ENCODE measurements at places on chromosomes 4 and X. TPM values are rescaled to one million over a fixed set of nuclear protein-coding genes. Genes with fewer than 3 reads are reported as not detected.
A peak's percentile ranks its signal among the peaks of the same experiment; 100 is the strongest.

FGFBP1 gene
- total RNA-seq, result not detected

DNA sequence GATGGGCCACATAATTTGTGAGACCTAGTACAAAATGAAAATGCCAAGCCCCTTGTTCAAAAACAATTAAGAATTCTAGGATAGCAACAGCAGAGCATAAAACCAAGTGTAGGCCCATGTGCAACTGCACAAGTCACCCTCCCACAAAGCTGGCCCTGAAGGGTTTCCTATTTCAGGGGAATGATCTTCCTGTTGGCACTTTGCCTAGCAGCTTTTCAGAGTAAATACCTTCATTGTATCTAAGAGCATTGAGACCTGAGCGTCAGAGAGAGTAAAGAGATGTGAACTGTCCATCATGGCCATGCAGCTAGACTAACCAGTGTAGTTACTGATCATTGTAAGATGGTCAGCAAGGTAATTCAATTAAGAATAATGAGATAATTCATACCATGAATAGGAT lies 113.6 kb downstream of the CNKSR2 start:
- DNase-seq, result no peak

UGT2A1 gene
- not detected for total RNA-seq

ZNF630 gene
- total RNA-seq, result 1.7 TPM

PRRG1 gene
- total RNA-seq, result 13.9 TPM

TBC1D8B gene
- total RNA-seq, result 4.2 TPM

GRCh38 chr4:36676139-36677050 lies 395.0 kb downstream of the DTHD1 start:
- DNase-seq, result no peak

- DNase-seq, result no peak
These were observed 334.6 kb upstream of the CPEB2 start for GRCh38 chr4:14667624-14668151.

GRCh38 chr4:10212400-10212799 lies 95.8 kb upstream of the WDR1 start:
- no peak for DNase-seq

DNA sequence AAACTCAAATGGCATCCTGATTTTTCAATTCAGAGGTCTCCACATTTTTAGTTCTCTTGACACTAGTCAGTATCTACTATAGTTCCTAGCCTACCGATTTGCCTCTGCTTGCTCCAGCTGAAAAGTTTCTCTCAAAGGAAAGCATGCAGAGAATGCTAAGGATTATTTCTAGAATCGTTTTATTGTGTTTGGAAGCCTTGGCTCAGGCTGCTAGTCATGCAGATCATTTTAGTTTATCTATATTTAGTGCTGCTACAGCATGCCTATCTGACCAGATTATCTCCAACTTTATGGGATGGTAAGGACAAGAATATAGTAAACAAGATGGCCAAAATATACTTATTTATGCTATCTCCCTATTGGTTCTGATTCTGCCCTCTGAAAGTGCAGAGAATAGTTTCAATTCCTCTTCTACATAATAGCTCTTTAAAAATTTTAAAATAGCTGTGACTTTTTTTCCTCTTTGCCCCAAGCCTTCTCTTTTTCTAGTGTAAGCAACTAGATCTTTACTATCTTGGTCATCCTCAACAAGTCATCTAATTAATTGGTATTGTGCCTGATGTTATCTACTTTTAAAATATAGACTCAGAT lies 15.7 kb upstream of the DRP2 start:
- DNase-seq, result no peak

DNA sequence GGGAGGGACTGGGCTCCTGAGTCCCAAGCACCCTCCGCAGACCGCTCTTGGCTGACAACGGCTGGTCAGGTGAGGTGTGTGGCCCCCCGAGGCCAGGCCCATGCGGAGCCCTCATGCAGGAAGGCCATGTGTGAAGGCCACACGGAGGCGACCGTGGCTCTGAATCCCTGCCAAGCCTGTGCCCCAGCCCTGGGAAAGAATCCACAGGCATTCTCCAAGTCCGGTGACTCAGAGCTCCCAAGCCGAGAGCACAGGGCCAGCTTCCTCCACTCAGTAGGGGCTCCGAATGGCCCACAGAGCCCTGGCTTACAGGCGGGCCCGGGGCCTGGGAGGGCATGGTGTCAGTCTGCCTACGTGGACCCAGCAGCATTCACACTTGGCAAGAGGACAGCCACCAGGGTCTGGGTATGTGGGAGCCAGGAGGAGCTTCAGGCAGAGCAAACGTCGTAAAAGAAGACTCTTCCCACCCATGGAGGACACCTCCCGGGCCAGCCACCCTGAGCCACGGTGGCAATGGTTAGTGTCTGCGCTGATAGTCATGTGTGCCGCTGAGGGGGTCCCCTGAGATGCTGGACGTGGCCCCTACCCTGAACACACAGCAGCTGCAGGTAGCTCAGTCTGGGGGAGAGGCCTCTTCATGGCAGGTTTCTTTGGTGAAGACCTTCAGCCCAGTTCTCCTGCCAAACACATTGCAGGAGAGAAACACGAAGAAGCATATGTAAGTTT lies 105.7 kb downstream of the PSAPL1 start:
- DNase-seq, result peak; percentile 57

DNA sequence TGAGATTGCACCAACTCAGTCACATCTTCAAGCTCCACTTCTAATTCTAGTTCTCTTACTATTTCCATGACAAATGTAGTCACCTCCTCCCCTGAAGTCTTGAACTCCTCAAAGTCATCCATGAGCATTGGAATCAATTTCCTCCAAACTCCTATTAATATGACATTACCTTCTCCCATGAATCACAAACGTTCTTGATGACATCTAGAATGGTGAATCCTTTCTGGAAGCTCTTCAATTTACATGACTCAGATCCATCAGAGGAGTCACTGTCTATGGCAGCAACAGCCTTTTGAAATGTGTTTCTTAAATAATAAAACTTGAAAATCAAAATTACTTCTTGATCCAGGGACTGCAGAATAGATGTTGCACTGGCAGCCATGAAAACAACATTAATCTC lies 34.5 kb downstream of the GALNTL6 start:
- DNase-seq, result no peak

DNA sequence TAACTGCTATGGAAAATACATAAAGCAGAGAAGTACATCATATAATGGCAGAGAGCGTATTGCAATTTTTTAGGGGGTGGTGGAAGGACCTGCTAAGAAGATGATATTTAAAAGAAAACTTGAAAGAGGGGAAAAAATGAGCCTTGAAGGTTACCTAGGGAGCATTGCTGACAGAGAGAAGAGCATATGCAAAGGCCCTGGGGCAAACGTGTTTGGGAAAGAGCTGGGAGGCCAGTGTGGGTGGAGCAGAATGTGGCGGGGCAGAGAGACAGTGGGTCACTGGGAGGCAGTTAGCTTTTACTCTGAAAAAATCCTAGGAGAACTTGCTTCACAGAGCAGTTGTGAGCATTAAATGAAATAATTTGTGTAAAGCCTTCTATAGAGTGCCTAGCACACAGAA lies 157.0 kb downstream of the SHROOM3 start:
- no peak for DNase-seq

GRCh38 chr4:146333187-146333894 lies 119.0 kb downstream of the REELD1 start:
- no peak for DNase-seq

- peak; percentile 34 for DNase-seq
These were observed 1.1 kb downstream of the SLC25A6 start for GRCh38 chrX:1390621-1391369.

GRCh38 chr4:21948347-21949072 lies at the start of gene KCNIP4:
KCNIP4 (minus strand) TSS chr4:21948772.
- DNase-seq, result peak; percentile 17

MAD2L1 gene
- 1.7 TPM for total RNA-seq

GRCh38 chrX:41045960-41046567 lies 39.2 kb upstream of the USP9X start:
- DNase-seq, result peak; percentile 33

DNA sequence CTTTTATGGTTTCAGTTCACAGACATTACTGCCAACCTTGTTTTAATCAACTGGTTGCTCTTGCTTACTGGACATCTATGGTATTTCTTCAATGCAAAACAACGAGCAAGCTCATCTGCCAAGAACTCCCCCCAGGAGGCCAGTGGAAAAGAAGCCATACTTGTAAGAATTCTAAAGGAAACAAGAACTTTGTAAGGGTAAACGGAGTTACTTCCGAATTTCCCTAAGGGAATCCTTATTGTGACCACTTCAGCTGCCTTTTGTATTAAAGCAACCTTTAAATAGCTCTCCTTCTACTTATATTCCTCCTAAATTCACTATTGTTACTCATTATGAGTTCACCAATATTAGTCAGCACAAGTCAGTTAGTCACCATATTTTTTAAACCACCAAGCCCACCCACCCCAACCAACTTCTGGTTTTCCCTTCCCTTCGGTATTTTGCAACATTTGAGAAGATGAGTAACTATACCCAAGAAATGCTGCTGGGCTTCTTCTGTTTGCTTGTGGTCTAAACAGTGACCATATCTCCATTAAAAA lies 602.8 kb upstream of the DIPK2B start:
- DNase-seq, result no peak

NUDT10 gene
- 0.53 TPM for total RNA-seq

SPACA5 gene
- total RNA-seq, result not detected

GRCh38 chrX:108332281-108332680 lies 105.9 kb downstream of the COL4A6 start:
- no peak for DNase-seq

DNA sequence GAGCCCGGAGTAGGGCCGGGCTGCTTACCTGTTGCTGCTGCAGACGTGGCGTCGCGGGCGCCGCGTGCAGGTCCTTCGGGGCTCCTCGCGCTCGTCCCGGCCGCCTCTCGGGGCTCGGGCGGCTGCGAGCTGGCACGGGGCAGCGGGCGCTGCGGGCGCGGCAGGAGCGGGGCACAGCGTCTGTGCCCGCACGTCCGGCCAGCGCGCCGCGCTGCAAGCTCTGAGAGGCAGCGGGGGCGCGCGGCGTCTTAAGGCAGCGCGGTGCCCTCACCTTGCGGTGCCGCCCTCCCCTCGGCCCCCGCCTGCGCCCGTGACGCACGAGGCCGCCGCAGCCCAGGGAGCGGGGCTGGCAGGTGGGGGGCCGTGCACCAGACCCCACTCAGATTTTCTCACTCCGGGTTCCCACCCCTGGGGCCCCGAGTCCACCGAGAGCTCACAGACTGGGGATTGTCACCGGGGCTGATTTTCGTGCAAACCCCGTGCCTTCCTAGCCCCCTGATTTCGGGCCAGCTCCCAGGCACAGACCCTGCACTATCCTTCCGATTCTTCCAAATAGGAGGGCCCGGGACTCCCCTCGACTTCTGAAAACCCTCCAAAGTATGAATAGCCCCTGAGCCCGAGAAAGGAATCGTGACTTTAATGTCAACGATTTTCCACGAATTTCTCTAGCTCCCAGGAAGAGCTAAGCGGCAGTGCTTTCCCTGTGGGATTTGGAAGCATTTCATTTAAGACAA lies at the start of gene GPR101:
TSS of gene GPR101 (minus strand) at position 222 of the 734 bp plus-strand sequence. CDS start 2,321 bp downstream, outside the sequence.
- DNase-seq, result no peak

GRCh38 chrX:39613997-39614679 lies 483.6 kb downstream of the BCOR start:
- DNase-seq, result no peak

FABP2 gene
- not detected for total RNA-seq

CXCL5 gene
- total RNA-seq, result 0.09 TPM

DMD gene
- total RNA-seq, result 134 TPM

- no peak for DNase-seq
These were observed 23.7 kb upstream of the TLR7 start for GRCh38 chrX:12843061-12843667.

- DNase-seq, result no peak
These were observed 25.7 kb upstream of the PCDH19 start for GRCh38 chrX:100435726-100436125.

DNA sequence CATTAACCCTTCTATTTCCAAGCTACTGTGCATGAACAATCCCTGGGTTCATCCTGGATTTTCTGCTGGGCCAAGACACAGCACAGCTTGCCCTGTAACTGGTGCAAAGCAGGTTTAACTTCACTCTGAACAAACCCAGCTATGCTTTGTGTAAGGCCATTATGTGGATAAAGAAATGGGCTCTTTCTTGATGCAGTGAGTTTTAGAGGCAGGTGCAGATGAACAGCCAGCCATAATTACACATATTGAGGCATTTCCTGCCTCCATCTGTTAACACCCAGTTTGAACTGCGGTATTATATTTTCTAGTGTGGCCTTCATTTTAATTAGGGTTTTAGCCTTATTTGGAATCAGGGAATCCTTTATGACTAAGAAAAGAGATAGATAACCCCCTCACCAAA lies 68.7 kb upstream of the ARX start:
- DNase-seq, result no peak

- DNase-seq, result no peak
These were observed 14.7 kb downstream of the RGS12 start for GRCh38 chr4:3307486-3307885.

ABLIM2 gene
- total RNA-seq, result 23.1 TPM

ARX gene
- not detected for total RNA-seq

NXF2B gene
- not detected for total RNA-seq

GRCh38 chr4:1534095-1534872 lies 128.0 kb upstream of the NKX1-1 start:
- peak; percentile 10 for DNase-seq

MSN gene
- total RNA-seq, result 245 TPM

- DNase-seq, result no peak
These were observed 223.9 kb upstream of the VEGFC start for GRCh38 chr4:177016541-177017141.

GRCh38 chr4:75637176-75637575 lies 6.8 kb upstream of the CDKL2 start:
- DNase-seq, result no peak

DRP2 gene
- 0.05 TPM for total RNA-seq

- DNase-seq, result no peak
These were observed 133.3 kb upstream of the RAI2 start for GRCh38 chrX:17994429-17994828.

GRCh38 chrX:148788449-148788848 lies 288.0 kb downstream of the AFF2 start:
- DNase-seq, result no peak

DCAF8L2 gene
- total RNA-seq, result not detected

TEX13D gene
- not detected for total RNA-seq

DNA sequence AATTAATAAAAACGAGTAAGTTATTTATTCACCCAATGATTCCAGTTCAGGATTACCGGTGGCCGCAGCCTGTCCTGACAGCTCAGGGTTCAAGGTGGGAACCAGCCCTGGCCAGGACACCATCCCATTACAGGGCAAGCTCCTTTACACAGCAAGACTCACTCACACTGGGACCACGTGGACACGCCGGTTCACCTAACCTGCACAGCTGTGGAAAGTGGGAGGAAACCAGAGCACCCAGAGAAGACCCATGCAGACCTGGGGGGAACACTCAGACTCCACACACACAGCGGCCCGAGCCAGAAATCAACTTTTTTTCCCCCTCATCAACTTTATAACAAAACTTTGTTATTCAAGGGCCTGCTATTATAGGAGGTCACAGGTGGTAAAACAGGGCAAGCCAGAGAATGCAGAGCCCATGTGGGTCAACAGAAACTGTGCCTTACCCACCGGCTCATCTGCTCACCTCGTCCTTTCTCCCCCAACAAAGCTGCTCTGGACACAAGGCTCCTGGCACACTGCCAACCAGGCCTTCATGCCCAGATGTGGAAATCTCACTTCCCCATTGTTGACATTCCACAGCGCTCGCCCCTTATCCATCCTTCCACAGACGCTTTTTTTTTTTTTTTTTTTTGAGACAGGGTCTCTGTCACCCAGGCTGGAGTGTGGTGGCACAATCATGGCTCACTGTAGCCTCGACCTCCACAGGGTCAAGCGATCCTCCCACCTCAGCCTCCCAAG lies 8.0 kb upstream of the ODAPH start:
- peak; percentile 63 for DNase-seq

ARHGAP6 gene
- 5.9 TPM for total RNA-seq

GRCh38 chr4:89915937-89916336 lies 21.3 kb downstream of the MMRN1 start:
- no peak for DNase-seq
